CD4-positive, alpha-beta T cell (primary cell): ENCODE measurements at places on chromosomes 16 and 17. TPM values are rescaled to one million over a fixed set of nuclear protein-coding genes. Genes with fewer than 3 reads are reported as not detected.

Gene RNF43
- total RNA-seq: 0.69 TPM

Gene NLRC3
- total RNA-seq: 50.4 TPM

Gene CES1
- total RNA-seq: 0.81 TPM

Gene SLX1B
- total RNA-seq: 21.2 TPM

Gene KCNJ18
- not detected for total RNA-seq

Gene ACSM2A
- total RNA-seq: not detected

Gene ADORA2B
- not detected for total RNA-seq

Gene MPO
- not detected for total RNA-seq

Gene TBX21
- 10.6 TPM for total RNA-seq

Gene C16orf92
- total RNA-seq: not detected

Gene CMTM1
- 1.1 TPM for total RNA-seq

Gene STH
- total RNA-seq: not detected

Gene SLC38A7
- 5.3 TPM for total RNA-seq

Gene BRD7
- total RNA-seq: 95.4 TPM

Gene METTL2A
- 4.4 TPM for total RNA-seq

Gene GDE1
- 22.0 TPM for total RNA-seq

Gene ABI3
- 5.8 TPM for total RNA-seq

Gene KRTAP4-11
- not detected for total RNA-seq
